ENCODE measurements at places on chromosomes 13 and 19. TPM values are rescaled to one million over a fixed set of nuclear protein-coding genes. Genes with fewer than 3 reads are reported as not detected.

GRCh38 chr19:1269478-1270212 lies 513 bp downstream of the CIRBP start:
- peaks cover 25% of the 10 kb centered on the region for H3K4me1 ChIP-seq
- H3K27ac ChIP-seq = peak overlapping the region; percentile 96
- peak; percentile 90 for DNase-seq

Gene SKA3
- total RNA-seq = 11.3 TPM

DNA sequence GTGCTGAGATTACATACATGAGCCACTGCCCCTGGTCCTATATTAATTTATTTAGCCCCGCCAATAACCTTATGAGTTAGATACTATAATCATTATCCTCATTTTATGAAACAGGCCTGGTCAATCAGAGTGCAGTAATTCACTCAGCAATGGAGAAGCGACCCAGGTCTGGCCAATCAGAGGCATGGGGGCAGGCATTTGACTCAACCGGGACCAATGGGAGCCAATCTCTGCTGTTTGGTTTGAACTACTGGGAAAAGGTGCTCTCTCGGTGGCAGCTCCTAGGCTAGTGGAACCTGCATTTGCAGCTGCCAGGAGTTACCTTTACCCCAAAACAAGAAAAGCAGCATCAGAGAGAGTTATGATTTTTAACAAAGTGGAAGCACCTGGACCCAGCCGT lies 6.6 kb downstream of the SIRT2 start:
- DNase-seq = peak; percentile 71
- H3K36me3 ChIP-seq = peaks cover 12% of the 10 kb centered on the region
- H3K4me1 ChIP-seq = no peaks in the 10 kb centered on the region
- H3K27me3 ChIP-seq = no peaks in the 10 kb centered on the region
- no peak overlapping the region for H3K27ac ChIP-seq

- H3K4me1 ChIP-seq = no peaks in the 10 kb centered on the region
- no peaks in the 10 kb centered on the region for H3K27me3 ChIP-seq
- DNase-seq = no peak
- H3K36me3 ChIP-seq = no peaks in the 10 kb centered on the region
- H3K27ac ChIP-seq = no peak overlapping the region
Observed at GRCh38 chr19:37969695-37970094, 62.7 kb downstream of the SIPA1L3 start.

Gene LILRB4
- total RNA-seq = not detected

DNA sequence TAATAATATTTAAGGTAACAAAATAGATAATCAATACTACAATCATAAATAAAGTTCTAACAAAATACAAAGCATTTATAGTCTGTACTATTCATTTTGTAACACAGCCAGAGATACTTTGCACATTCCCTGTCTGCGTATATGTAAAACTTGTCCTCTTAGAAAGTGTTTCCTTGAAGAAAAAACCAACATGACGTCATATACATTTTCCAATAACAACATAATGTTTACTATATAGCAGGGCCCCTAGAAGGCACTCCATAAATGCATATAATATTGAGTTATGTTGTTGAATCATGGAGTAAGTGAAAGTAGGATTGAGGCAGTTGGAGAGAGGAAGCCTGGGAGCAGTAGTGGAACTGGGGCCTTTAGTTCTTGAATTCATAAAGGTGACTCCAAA lies 371.4 kb upstream of the HTR2A start:
- H3K27ac ChIP-seq = no peak overlapping the region
- H3K4me1 ChIP-seq = no peaks in the 10 kb centered on the region
- no peak overlapping the region for H3K4me3 ChIP-seq
- H3K27me3 ChIP-seq = peaks cover 6% of the 10 kb centered on the region
- no peaks in the 10 kb centered on the region for H3K36me3 ChIP-seq

DNA sequence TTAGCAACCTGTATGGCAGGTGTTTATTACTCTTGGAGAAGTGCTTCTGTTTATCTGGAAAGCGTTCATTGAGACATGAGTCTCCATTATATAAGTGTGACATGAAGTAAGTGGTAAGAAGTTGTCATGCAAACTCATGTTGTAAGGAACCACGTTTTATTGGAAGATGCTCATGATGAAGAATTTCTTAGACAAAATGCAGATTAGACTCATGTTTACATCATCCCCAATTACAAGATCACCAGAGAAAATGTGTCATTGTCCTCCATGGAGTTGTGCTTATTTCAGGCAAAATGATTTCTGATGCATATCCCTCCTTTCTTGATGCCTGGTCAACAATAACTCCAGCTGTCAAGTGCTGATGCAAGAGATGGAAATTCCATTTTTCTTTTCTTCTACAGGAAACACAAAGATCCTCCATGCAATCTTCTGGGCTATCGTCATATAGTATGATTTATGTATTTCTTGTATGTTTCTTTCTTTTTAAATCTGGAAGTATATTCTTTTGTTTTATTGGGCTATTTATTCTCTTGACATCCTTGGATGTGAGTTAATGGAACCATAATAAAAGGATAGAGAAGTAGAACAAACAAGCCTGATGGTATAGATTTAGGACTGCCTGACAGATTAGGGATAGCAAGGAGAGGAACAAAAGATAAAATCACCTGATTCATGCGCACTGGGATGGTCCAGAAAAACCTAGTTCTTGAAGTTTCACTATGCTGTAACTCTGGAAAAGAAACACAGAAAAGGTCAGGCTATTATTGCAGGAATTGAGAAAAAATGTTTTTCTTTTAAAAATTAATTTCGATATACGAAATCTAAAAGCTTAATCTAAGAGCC lies 50.7 kb upstream of the DIAPH3 start:
- peaks cover 4% of the 10 kb centered on the region for H3K4me1 ChIP-seq
- no peak overlapping the region for H3K4me3 ChIP-seq
- no peak overlapping the region for H3K27ac ChIP-seq
- DNase-seq = no peak
- no peaks in the 10 kb centered on the region for H3K36me3 ChIP-seq

GRCh38 chr19:38928391-38929001 lies 2.1 kb downstream of the SARS2 start:
- no peak overlapping the region for H3K4me3 ChIP-seq
- H3K4me1 ChIP-seq = no peaks in the 10 kb centered on the region
- no peaks in the 10 kb centered on the region for H3K27me3 ChIP-seq
- no peak overlapping the region for H3K27ac ChIP-seq
- no peak for DNase-seq

Gene DZIP1
- total RNA-seq = 36.2 TPM

- no peaks in the 10 kb centered on the region for H3K36me3 ChIP-seq
- H3K4me3 ChIP-seq = no peak within 1 kb of the TSS
- H3K27ac ChIP-seq = no peak within 1 kb of the TSS
- DNase-seq = peak; percentile 53
Observed at GRCh38 chr19:18606281-18607225, at the start of gene CRLF1. Gene CRLF1 (minus strand): TSS chr19:18606799. CDS start chr19:18606656, 143 bp downstream.

DNA sequence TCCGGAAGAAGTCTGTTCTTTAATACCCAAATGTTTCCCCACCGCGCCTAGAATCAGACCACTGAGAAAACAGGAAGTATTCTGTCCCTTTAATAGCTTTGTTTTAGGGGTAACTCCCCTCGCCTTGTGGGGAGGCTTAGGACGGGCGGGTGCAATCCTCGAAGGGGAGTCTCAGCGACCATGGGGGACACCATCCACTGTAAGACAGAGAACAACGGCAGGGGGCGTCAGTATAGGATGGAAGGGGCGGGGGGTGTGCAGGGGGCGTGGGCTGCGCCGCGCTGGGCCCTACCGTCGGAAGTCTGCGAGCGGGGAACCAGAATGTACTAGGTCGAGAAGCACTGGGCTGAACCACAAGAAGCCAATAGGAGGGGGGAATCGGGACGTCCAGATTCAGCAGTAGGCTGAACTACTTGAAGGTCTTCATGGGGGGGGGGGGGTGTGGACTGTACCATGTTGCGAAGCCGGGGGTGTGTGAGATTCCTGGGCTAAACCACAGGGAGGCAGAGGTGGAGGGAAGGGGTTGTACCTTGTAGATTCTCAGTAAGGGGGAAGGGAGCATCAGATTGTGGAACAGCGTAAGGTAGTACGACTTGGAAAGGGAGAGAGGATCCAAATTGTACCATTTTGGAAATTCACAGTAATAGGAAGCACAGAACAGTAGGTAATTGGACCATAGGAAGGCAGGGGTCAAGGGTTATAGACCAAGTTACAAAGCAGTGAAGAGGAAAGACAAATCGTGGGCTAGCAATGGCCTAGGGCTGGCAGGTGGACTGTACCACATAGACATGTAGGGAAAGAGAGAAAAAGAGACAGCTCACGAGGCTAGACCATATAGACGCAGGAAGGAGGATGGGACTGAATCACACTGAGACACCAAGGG lies 1.0 kb upstream of the DBP start:
- peak overlapping the region; percentile 80 for H3K4me3 ChIP-seq
- peaks cover 4% of the 10 kb centered on the region for H3K4me1 ChIP-seq
- no peaks in the 10 kb centered on the region for H3K36me3 ChIP-seq
- DNase-seq = peak; percentile 96
- H3K27me3 ChIP-seq = peaks cover 11% of the 10 kb centered on the region
- H3K27ac ChIP-seq = peak overlapping the region; percentile 95

DNA sequence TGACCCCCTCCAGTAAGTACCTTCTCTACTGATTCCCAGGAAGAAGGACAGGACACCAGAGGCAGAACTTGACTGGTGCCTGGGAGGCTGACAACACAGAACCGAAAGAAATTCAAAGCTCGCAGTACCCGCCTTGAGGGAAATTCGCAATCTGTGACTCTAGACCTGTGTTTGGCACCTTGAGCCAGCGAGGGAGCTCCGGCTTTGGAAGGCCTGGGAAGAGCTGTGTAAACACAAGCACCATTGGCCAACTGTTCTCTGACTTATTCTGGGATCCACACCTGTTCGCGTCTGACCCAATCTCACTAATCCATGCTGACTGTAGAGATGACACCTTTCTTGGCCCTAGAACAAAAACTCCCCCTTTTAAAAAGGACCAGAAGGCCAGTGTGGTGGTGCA lies 50.7 kb downstream of the CEBPG start:
- no peak overlapping the region for H3K4me3 ChIP-seq
- no peaks in the 10 kb centered on the region for H3K36me3 ChIP-seq
- DNase-seq = no peak
- H3K4me1 ChIP-seq = no peaks in the 10 kb centered on the region
- H3K27ac ChIP-seq = no peak overlapping the region

Gene TMEM145
- total RNA-seq = 0.42 TPM

GRCh38 chr19:47492571-47493377 lies 8.8 kb upstream of the KPTN start:
- no peaks in the 10 kb centered on the region for H3K27me3 ChIP-seq
- peaks cover 22% of the 10 kb centered on the region for H3K36me3 ChIP-seq
- H3K4me3 ChIP-seq = no peak overlapping the region
- no peaks in the 10 kb centered on the region for H3K4me1 ChIP-seq
- DNase-seq = no peak

GRCh38 chr19:9054765-9055164 lies 32.1 kb upstream of the OR1M1 start:
- no peaks in the 10 kb centered on the region for H3K36me3 ChIP-seq
- H3K4me3 ChIP-seq = peak overlapping the region; percentile 44
- no peaks in the 10 kb centered on the region for H3K27me3 ChIP-seq
- DNase-seq = peak; percentile 90
- no peaks in the 10 kb centered on the region for H3K4me1 ChIP-seq
- H3K27ac ChIP-seq = no peak overlapping the region

- H3K4me3 ChIP-seq = no peak overlapping the region
- H3K36me3 ChIP-seq = no peaks in the 10 kb centered on the region
- DNase-seq = no peak
- H3K27ac ChIP-seq = no peak overlapping the region
- no peaks in the 10 kb centered on the region for H3K4me1 ChIP-seq
- peaks cover 5% of the 10 kb centered on the region for H3K27me3 ChIP-seq
Observed at GRCh38 chr19:29834991-29835846, 23.4 kb downstream of the CCNE1 start.

- no peak for DNase-seq
- H3K27me3 ChIP-seq = no peaks in the 10 kb centered on the region
- peak overlapping the region; percentile 86 for H3K27ac ChIP-seq
Observed at GRCh38 chr13:33328701-33329100, 43.1 kb upstream of the STARD13 start.

Gene KIR2DL4
- not detected for total RNA-seq

Gene CILP2
- total RNA-seq = 9.5 TPM

- H3K36me3 ChIP-seq = no peaks in the 10 kb centered on the region
- H3K4me3 ChIP-seq = no peak overlapping the region
- no peaks in the 10 kb centered on the region for H3K4me1 ChIP-seq
- DNase-seq = no peak
Observed at GRCh38 chr13:111634410-111634809, 314.0 kb downstream of the TEX29 start.

Gene CHST8
- 3.8 TPM for total RNA-seq

Gene UHRF1
- total RNA-seq = 58.4 TPM

Measured in endodermal cell (in vitro differentiated cells).